ENCODE measurements at places on chromosomes 16 and 17. TPM values are rescaled to one million over a fixed set of nuclear protein-coding genes. Genes with fewer than 3 reads are reported as not detected.

The NPIPB9 gene
- 2.3 TPM for total RNA-seq

DNA sequence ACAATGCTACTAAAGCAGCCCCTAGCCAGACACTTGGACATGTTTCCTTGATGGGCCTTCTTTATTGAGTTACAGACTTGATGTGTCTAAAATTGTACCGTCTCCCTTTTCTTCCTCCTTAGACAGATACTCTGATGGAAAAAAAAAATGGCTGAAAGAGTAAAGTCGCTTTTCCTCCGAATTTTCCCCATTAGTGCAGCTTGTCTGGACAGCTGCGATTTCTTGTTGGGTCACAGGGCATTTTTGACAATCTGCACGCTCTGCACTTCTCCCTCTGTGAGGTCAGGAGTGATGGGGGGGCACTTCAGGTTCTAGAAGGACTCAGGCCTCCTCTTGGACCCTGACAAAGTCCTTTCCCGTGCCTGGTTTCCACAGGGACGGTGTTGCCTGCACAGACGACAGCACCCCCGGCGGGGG lies 968 bp upstream of the PRKAR1A start:
- DNase-seq, result no peak

The METTL2A gene
- total RNA-seq, result 20.1 TPM

DNA sequence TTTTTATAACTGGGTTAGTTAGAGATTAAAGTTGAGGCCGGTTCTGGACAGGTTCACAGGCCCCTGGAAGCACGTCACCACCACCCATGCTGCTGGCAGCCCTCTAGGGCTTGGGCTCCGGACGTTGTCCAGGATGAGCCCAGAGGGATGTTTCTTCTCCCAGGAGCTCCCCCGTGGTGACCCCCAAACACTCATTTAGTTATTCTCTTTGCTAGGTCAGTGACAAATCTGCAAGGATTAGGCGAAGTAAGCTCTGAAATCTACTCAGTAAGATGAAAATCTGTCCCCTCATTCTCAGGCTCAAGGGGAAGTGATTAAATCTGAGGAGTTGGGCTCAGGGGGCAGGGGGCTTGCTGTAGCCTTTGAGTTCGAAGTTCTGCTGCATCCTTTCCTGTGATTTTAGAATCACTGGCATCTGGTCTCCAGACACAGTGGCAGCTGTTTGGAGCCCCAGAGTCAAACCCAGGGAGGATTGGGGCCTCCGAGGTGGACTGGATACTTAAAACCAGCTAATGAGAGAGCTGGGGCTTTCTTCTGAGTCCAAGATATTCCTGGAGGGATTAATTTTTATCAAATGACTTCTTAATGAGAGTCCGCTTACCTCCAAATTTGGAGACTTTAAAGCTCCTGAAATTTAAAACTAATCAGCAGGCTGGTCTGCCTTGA lies 49.2 kb upstream of the HS3ST2 start:
- no peak for DNase-seq

- DNase-seq, result no peak
Measured at GRCh38 chr16:52932321-52932720, 120.4 kb downstream of the CHD9NB start.

DNA sequence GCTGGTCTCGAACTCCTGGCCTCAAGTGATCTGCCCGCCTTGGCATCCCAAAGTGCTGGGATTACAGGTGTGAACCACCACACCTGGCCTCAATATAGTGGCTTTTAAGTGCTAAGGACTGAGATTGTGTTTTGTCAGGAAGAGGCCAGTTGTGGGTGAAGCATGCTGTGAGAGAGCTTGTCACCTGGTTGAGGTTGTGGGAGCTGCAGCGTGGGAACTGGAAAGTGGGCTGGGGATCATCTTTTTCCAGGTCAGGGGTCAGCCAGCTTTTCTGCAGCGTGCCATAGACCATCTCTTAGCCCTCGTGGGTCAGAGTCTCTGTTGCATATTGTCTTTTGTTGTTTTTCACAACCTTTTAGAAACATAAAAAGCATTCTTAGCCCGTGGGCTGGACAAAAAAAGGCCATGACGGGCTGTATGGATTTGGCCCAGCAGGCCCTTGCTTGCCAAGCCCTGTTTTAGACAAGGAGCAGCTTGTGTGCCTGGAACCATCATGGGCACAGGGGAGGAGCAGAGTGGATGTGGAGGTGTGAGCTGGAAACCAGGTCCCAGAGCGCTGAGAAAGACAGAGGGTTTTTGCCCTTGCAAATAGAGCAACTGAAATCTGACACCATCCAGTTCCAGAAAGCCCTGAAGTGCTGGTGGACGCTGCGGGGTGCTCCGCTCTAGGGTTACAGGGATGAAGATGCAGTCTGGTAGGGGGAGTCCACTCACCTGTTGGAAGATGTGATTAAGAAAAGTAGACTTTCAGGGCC lies 5.5 kb downstream of the BIRC5 start:
- no peak for DNase-seq

DNA sequence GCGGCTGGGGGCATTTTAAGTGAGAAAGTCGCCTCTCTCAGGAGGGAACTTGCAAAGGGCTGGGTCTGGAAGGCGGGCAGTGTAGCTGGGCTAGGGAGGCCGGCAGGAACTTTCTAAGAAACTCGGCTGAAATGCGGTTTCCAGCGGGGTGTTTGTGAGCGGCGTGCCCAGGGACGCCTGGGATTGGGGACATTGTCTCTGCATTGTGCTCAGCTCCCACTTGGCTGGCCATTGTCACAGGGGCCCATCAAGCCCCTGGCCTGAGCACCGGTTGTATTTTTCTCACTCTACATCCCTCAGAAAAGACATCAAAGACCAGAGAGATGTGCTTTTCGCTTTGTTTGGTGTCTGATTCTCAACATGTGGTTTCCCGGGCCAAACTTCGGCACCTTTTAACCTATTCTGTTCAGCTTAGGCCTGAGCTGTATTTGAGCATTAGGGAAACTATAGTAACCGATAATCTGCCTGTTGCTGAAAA lies 291.1 kb upstream of the IRX3 start:
- no peak for DNase-seq

GRCh38 chr17:74160656-74161502 lies 42.6 kb upstream of the RPL38 start:
- no peak for DNase-seq

The SCIMP gene
- not detected for total RNA-seq

DNA sequence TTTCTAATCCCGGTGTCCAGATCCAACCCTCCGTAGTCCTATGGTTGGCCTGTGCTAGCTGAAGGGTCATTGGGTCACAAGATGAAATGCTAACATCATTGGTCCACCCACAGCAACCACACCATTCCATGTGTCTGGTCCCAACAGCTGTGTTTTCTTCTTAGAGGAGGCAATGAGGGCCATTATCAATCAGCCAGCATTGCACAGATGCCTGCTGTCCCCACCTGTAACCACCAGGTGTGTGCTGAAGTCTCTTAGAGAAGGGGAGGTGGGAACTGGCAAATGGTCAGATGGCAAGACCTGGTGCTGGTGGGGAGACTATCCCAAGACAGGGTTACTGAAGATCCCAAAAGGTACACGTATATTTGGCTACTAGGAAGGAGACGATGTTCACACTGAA lies 37.4 kb downstream of the HIC1 start:
- no peak for DNase-seq

The TBC1D16 gene
- 45.1 TPM for total RNA-seq

DNA sequence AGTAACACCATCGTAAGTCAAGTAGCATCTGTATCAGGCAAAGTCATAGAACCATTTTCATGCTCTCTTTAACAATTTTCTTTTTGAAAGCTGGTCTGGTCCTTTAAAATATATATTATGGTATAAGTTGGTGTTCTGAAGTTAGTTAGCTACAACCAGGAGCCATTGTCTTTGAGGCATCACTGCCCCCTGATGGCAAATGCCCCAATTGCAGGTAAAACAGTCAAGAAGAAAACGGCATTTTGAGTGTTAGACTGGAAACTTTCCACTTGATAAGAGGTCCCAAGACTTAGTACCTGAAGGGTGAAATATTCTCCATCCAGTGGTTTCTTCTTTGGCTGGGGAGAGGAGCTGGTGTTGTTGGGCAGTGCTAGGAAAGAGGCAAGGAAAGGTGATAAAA lies 14.1 kb downstream of the TP53 start:
- DNase-seq, result no peak

- DNase-seq, result peak; percentile 35
Measured at GRCh38 chr17:12958786-12959185, 59.0 kb downstream of the ELAC2 start.

- no peak for DNase-seq
Measured at GRCh38 chr16:11586378-11586855, 302 bp downstream of the LITAF start.
